Right lobe of liver (tissue), 6 donors: ENCODE measurements at places on chromosomes 3 and 15. TPM values are rescaled to one million over a fixed set of nuclear protein-coding genes. Genes with fewer than 3 reads are reported as not detected.

The TAGLN3 gene
- not detected for total RNA-seq

DNA sequence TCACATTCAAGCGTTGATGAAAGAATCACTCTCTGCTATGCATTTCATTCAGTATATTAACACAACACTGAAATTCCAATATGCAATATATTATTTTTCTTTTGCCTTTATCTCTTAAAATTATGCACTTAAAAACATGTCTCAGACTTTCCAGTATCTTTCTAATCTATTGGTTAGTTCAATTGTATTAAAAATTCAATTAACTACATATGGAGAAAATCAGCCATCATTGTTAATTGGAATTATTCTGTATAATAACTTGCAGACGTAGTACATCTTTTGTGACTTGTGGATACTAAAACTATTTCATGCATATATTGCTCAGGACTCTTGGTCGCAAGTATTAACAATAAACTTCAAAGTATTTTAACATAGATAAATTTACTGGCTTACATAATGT is 715.6 kb downstream of the GRM7 start:
- DNase-seq, result no peak
- H3K27me3 ChIP-seq, result no peaks in the 10 kb centered on the region
- no peak overlapping the region for H3K4me3 ChIP-seq
- H3K36me3 ChIP-seq, result no peaks in the 10 kb centered on the region
- no peak overlapping the region for H3K27ac ChIP-seq

The SLTM gene
- total RNA-seq, result 34.5 TPM

The ZNF80 gene
- total RNA-seq, result not detected

GRCh38 chr3:11077466-11077865 is 76.8 kb upstream of the HRH1 start:
- no peaks in the 10 kb centered on the region for H3K36me3 ChIP-seq
- no peak overlapping the region for H3K4me3 ChIP-seq

The DUOXA2 gene
- total RNA-seq, result 1.4 TPM

DNA sequence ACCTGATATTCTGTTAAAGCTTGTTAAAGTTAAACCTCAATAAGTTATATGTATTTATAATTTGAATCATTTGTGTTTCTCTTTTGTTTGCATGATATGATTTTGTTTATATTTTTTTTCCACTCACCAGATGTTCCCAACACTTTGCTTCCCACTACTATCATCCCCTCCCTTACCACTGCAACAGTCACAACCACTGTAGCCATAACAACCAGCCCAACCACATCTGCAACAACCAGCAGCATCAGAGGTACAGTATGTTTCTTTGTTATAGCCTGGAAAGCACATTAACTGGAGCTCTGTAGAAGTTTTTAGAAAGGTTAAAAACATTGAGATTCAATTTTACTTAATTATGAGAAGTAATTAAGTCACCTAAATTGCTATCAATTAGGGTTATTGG is 1011.9 kb downstream of the VGLL3 start:
- no peaks in the 10 kb centered on the region for H3K27me3 ChIP-seq
- no peaks in the 10 kb centered on the region for H3K36me3 ChIP-seq
- no peak overlapping the region for H3K4me3 ChIP-seq
- no peak for DNase-seq
- no peaks in the 10 kb centered on the region for H3K4me1 ChIP-seq

The SAMMSON gene
- total RNA-seq, result not detected

DNA sequence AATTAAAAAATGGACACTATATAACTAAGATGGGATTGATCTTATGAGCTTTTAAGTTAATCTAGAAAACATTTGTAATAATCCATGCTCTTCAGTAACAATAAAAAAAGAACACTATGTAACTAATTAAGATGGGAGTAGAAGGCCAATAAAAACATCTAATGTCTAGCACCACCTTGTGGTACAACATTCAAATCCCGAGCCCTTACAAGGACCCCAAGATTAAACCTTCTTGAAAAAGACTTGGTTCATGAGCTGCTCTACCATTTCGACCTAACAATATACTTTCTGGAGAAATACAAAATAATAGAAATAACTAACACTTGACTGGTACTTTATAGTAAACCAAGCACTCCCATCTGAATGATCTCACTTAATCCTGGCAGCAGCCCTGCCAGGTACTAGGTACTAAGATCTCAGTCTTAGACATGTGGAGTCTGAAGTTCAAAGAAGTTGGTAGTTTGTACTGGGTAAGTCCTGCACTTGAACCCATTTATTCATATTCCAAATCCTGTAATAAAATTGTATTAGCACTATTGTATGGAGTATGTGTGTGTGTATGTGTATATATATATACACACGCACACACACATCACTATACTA is 21.8 kb downstream of the METTL6 start:
- no peak for DNase-seq
- no peaks in the 10 kb centered on the region for H3K27me3 ChIP-seq
- no peak overlapping the region for H3K4me3 ChIP-seq
- H3K4me1 ChIP-seq, result peaks cover 9% of the 10 kb centered on the region
- peaks cover 6% of the 10 kb centered on the region for H3K36me3 ChIP-seq

GRCh38 chr3:39130026-39130425 is 22.5 kb downstream of the TTC21A start:
- DNase-seq, result no peak
- no peaks in the 10 kb centered on the region for H3K36me3 ChIP-seq
- H3K27me3 ChIP-seq, result no peaks in the 10 kb centered on the region

DNA sequence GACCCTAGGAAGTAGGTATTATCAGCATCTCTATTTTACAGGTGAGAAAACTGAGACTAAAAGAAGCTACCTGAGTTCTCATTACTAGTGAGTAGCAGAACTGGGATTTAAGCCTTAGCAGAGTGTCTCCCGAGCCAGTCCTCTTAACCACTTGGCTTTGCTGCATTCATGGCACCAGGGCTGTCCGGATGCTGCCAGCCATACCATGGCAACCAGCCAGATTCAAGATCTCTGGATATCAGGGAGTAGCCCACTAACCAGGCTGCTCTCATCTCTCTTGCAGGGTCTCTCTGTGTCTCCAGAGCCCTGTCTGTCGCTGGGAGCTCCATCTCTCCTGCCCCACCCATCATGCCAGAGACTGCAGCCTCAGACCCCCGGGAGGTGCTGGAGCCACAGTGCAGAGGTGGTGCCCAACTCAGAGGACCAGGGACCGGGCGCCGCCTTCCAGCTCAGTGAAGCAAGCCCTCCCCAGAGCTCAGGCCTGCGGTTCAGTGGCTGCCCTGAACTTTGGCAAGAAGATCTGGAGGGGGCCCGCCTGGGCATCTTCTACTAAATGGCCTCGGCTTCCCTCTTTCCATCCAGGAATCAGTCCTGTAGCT is 1.7 kb downstream of the MESP2 start:
- no peak overlapping the region for H3K4me3 ChIP-seq
- peaks cover 5% of the 10 kb centered on the region for H3K4me1 ChIP-seq
- no peak overlapping the region for H3K27ac ChIP-seq
- no peaks in the 10 kb centered on the region for H3K36me3 ChIP-seq
- DNase-seq, result no peak

- H3K27me3 ChIP-seq, result no peaks in the 10 kb centered on the region
- H3K4me1 ChIP-seq, result no peaks in the 10 kb centered on the region
- no peak overlapping the region for H3K4me3 ChIP-seq
- no peak overlapping the region for H3K27ac ChIP-seq
Observed at GRCh38 chr3:5898106-5898505, 710.6 kb downstream of the EDEM1 start.

The DAZL gene
- total RNA-seq, result not detected

GRCh38 chr15:54820098-54820497 is 376.6 kb downstream of the RSL24D1 start:
- no peaks in the 10 kb centered on the region for H3K27me3 ChIP-seq
- H3K4me1 ChIP-seq, result no peaks in the 10 kb centered on the region
- DNase-seq, result no peak

DNA sequence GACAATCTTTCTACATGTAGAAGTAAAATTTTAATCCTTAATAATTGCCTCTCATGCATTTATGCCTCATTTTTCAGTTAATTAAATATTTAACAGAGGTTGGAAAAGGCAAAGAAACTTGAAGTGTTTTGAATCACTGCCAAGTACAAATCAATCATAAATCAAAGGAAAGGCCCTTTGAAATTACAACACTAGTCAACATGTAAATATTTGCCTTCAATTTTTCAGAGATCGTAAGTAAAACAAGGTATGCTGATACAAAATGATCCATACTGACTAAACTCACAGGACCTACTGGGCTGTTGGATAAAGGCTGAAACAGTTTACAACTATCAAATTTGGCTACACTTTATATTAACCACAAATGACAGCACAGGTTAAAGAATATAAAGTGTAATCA is 33.9 kb downstream of the ZBBX start:
- H3K27ac ChIP-seq, result no peak overlapping the region
- H3K27me3 ChIP-seq, result no peaks in the 10 kb centered on the region
- no peaks in the 10 kb centered on the region for H3K36me3 ChIP-seq

- H3K27me3 ChIP-seq, result no peaks in the 10 kb centered on the region
- peak overlapping the region; percentile 87 for H3K27ac ChIP-seq
- H3K4me1 ChIP-seq, result no peaks in the 10 kb centered on the region
- peak; percentile 50 for DNase-seq
Observed at GRCh38 chr3:39378957-39379777, 4.0 kb upstream of the SLC25A38 start.

- no peaks in the 10 kb centered on the region for H3K36me3 ChIP-seq
- no peaks in the 10 kb centered on the region for H3K27me3 ChIP-seq
- H3K4me1 ChIP-seq, result no peaks in the 10 kb centered on the region
- no peak overlapping the region for H3K27ac ChIP-seq
Observed at GRCh38 chr3:27596921-27597320, 112.7 kb upstream of the SLC4A7 start.

GRCh38 chr3:18499301-18499700 is 74.2 kb upstream of the SATB1 start:
- no peaks in the 10 kb centered on the region for H3K4me1 ChIP-seq
- H3K27ac ChIP-seq, result no peak overlapping the region
- no peaks in the 10 kb centered on the region for H3K27me3 ChIP-seq
- DNase-seq, result no peak

DNA sequence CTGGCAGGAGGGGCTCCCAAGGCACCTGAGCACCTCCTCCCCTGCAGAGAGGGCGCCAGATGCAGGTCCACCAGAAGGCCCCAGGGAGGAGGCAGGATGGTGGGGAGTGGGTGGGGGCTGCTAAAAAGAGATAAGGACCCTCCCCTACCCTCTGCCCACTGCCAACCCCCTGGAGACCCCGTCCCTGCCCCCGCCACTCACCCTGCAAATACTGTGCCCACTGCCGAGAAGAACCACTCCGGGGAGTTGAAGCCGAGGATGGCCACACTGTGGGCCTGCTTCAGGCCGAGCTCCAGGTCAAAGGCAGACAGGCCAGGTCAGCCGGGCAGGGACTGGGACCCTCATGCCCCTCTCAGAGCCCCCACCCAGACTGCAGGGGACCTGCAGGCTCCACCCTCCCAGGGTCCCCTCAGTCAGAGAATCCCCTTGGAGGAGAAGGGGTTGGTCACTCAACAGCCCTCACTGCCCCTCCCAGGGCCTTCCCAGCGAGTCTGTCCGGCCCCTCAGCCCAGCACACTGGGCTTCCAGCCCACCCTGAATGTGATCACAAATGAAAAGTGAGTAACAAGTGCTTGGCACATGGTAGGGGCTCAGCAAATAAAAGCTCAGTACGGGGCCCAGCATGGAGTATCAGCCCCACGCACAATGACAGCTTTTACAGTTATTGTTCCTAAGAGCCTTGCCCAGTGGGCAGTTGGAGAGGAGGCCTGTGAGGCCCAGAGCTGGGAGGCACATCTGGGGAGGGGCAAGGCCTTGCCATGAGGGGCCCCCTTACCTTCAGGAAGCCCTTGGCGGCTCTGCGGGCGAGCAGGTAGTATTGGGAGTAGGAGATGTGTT is 40.4 kb downstream of the ACSBG1 start:
- H3K4me3 ChIP-seq, result no peak overlapping the region
- H3K27ac ChIP-seq, result no peak overlapping the region
- H3K4me1 ChIP-seq, result no peaks in the 10 kb centered on the region
- no peaks in the 10 kb centered on the region for H3K36me3 ChIP-seq
- no peak for DNase-seq
- H3K27me3 ChIP-seq, result no peaks in the 10 kb centered on the region

DNA sequence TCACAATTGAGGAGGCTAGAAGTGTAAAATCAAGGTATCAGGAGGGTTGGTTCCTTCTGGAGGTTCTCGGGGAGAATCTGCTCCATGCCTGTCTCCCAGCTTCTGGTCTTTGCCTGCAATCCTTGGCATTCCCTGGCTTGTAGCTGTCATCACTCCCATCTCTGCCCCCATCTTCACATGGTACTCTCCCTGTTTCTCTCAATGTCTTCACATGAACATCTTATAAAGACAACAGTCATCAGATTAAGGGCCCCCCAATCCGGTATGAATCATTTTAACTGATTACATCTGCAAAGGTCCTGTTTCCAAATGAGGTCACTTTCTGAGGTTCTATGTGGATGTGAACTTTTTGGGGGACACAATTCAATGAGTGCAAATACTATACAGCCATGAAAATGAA is 113.0 kb upstream of the GALNT15 start:
- no peak for DNase-seq
- peaks cover 6% of the 10 kb centered on the region for H3K4me1 ChIP-seq
- H3K27ac ChIP-seq, result no peak overlapping the region

DNA sequence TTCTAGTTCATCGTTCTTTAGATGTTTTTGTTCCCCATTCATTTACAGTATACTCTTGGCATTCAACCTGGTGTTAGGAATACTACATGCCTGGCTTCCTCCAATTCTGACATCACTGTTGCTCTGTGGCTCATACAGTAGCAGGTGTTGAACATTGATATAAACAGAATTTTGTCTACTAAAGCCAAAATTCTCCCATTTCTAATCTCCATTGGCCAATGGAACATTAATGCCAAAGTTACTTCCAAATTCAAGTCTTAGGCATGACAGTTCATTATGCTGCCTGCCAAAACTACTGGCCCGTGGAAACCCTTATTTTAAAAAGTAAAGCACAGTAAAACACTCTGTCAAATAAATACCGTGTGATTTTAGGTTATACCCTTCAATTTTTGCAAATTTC is 368.0 kb downstream of the NAALADL2 start:
- H3K4me1 ChIP-seq, result no peaks in the 10 kb centered on the region
- no peaks in the 10 kb centered on the region for H3K36me3 ChIP-seq
- no peak overlapping the region for H3K4me3 ChIP-seq
- H3K27me3 ChIP-seq, result no peaks in the 10 kb centered on the region
- no peak overlapping the region for H3K27ac ChIP-seq

GRCh38 chr15:60616147-60616546 is 137.2 kb upstream of the ICE2 start:
- peak overlapping the region; percentile 15 for H3K27ac ChIP-seq
- H3K36me3 ChIP-seq, result no peaks in the 10 kb centered on the region
- no peaks in the 10 kb centered on the region for H3K4me1 ChIP-seq
- DNase-seq, result no peak
